ENCODE measurements at places on chromosomes 11 and 22.
A peak's percentile ranks its signal among the peaks of the same experiment; 100 is the strongest.

DNA sequence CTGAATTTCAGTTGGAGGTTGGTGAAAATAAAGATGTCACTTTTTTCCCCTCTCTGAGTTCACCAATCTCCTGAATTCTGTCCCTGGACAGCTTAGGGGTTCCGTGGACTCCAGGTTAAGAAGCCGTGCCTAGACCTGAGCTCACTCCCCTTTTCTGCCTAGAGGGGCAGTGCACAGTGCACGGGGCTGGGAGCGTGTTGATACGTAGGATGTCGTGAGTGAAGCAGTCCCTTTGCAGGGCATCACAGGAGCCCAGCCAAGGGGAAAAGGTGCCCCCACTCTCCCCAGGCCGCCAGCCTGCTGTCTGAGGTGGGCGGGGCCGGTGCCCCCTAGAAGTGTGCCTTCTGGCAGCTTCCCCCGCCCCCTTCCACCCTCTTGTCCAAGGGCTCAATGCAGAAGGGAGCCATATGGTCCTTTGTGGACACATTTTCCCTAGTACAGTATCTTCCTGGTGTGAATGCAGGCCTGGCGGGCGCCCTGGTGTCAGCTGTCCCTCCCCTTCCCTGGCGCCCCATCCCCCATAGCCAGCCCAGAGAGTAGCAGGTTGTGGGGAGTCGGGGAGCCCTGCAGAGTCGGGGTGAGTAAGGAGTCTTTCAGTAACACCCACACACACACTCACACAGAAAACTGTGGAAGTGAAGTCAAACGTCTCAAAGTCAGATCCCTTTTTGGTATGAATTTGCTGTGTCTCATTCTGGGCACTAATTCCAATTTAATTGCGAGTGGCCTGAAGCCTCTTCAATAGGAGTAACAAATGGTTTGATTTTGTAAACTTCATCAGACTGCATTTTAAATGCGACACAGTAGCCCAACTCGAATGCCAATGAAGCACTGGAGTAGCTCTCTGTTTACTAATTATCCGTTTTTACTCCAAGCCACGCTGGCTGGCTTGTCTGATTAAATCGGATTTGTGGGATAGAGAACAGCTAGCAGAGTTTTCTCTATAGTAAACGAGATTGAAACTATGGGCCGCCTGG is 67.5 kb upstream of the NNMT start:
- no peak for DNase-seq

- DNase-seq, result no peak
Observed at GRCh38 chr11:64226507-64227051, 505 bp downstream of the NUDT22 start.

DNA sequence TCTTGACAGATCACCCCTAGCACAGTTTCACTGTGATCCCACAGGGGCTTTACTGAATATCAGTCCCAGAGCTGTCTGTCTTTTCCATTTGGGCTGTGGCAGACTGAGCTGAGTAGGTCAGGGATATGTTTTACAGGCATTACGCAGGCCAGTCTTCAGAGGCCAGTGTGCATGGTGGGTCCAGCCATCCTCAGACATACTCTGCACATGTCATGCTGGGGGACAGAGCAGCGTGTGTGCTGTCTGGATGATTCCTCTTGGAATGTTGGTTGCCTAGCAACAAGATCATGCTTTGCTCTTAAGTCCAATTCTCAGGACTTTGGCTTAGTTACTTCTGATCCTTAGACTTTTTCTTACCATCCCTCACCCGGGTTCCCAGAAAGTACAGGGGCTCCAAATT is 736.5 kb downstream of the DLG2 start:
- DNase-seq, result no peak

DNA sequence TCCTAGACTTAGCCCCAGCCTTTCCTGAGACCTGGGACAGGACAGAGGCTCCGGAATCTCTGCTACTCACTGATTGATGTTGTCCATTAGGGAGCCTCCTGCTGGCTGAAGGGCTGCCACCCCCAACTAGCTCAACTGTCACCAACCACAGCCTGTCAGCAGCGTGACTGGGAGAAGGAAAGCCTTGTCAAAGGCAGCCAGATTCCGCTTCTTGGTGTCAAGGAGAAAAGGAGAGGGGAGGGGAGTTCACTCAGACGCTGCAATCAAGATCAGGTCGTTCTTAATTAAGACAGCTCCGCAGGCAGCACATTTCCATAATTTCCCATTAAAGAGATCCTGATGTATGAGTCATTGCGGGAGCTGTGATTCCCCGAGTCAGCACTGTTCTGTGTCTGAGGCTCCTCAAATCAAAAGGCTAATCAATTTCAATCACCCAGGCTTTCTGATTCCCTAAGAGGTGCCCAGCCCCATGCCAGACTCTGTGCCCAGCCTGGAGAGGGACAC is 152.8 kb upstream of the ZBED5 start:
- DNase-seq, result no peak

DNA sequence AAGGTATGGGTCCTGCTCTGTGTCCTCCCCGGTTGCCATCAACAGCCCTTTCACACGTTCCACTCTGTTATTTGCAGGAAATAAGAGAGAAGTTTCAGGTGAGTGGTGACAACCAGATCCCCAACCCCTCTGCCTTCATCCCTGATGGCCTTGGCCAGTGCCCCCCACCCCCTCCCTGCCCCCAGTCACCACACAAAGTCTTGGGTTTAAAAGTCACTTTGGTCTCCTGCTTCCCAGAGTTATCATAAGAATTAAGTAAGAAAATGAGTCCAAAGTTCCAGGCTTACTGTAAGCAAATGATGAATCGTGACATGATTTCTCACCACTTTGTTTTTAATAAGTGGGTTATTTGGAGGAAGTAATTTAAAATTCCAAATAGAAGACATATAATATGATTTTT is 9.2 kb upstream of the OAF start:
- no peak for DNase-seq

GRCh38 chr22:35703861-35704584 is 13.6 kb upstream of the APOL5 start:
- no peak for DNase-seq

- DNase-seq, result no peak
Observed at GRCh38 chr11:68361702-68362101, 49.3 kb downstream of the LRP5 start.

- no peak for DNase-seq
Observed at GRCh38 chr11:104625246-104625645, 273.0 kb downstream of the CASP12 start.

DNA sequence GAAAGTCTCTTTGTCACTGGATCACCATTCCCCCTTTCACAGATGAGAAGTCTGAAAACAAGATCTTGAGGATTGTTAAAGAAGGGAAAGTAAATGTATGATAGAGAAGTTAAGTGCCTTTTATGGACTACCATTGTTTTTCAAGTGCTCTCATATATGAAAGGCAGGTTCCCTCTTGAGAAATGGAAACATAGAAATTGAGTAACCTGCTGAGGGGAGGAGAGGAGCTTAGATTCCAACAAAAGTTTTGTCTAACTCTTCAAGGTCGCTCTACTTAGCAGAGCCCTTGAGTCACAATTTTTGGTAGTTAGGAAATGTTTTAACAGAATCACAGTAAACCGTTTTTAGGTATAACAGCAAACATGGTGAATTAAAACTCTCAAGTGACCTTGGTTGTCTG is 80.1 kb downstream of the SVIP start:
- DNase-seq, result no peak

DNA sequence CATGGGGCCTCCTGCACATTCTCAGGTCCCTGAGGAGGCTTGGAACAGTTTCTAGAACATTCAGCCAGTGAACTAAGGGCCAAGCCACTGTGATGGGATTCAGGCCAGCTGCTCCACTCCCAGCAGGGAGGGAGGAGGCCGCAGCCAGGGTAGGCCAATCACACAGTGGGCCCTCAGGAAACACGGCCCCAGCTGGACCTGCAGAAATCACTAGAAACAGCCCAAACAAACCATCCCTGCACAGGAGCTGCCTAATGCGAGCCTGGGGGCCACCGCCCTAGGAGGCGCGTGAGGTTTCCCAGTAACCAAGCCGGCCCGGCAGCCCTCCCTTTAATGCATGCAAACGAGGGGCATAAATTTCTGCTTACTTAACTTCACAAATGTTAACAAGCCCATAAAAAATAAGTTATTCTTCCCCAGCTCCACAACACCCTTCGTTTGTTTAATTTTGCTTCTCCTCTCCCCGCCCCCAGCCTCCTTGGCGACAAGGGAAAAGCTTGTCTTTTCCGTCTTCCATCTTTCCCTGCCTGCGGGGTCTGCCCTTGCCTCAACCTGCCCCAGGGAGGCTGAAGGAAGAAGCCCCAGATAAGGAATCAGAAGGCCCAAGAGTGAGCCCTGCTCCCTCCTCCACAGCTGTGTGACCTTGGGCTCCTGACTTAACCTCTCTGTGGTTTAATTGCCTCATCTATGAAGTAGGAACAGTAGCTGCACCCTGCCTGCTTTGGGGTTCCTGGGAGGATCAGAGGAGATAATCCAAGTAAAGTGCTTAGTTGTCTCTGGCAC is 25.7 kb downstream of the ELFN2 start:
- DNase-seq, result no peak

DNA sequence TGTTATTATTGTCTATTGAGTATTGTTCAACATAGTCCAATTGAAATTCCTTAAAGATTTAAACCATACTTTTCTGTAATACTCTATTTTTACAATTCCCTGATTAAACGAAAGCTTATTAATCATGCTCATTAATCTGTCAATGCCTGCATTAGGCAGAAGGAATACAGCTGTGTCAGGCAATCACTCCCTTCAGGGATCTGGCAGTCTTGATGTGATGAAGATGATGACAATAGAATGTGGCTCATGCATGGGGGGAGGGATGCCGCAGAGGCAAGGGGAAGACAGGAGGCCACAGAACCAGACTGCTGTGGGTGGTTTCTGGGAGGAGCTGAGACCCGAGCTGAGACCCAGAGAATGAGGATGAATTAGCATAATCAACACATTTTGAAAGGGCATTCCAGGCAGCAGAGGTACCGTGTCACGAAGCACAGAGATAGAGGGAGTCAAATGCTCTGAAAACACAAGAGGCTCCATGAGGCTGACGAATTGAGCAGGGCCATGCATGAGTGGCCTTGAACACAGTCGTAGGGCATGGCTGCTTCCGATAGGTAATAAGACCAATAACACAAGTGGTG is 1075.5 kb downstream of the OPCML start:
- DNase-seq, result no peak

DNA sequence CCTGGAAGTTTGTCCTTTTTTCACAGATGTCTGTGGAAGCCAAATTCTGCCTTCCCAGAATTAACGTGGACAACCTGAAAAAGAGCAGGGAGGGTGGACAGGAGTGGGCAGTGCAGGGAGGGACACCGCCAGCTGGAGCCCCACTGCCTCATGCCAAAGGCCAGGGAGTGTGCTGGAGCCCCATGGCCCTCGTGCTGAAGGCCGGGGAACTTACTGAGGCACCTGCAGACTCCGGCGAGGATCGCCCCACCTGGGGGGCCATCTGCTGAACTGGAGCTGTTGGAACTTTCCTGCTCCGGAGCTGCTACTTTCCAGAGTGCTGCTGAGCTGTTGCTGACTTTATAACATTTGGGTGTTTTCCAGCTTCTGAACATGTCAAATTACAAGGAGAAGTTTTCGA is 35.2 kb downstream of the MOV10L1 start:
- DNase-seq, result no peak

DNA sequence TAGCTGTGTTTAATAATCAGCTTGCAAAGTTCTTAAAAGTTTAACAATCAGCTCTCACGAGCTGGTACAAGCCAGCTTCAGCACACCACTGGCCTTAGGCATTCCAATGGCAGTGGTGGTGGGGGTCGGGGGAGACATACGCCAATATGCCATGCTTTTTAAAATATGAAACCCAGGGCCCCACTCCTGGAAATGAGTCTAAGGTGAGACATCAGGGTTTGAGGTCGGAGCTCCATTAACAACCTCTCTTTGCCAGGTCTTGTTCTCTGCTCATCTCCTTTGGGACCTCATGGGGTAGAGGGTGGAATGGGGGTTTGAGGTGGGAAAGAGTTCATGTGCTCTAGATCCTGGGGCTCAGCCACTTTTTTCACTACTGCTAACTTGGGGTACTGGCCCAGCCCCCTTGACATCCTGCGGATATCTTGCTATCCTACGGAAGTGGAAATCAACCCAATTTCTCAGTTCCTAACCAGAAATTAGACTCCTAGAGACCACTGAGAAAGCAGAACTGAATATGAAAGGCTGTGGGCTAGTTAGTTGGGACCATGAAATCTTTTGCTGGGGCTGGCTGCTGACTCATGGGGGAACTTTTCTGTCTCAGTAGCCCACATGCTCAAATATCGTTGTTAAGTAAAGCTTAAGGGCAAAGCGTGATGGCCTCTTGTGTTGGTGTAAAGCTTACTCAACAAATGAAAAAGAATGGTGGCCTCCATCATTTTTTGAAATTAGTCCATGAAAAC is 90.1 kb downstream of the PDHX start:
- DNase-seq, result peak; percentile 55

DNA sequence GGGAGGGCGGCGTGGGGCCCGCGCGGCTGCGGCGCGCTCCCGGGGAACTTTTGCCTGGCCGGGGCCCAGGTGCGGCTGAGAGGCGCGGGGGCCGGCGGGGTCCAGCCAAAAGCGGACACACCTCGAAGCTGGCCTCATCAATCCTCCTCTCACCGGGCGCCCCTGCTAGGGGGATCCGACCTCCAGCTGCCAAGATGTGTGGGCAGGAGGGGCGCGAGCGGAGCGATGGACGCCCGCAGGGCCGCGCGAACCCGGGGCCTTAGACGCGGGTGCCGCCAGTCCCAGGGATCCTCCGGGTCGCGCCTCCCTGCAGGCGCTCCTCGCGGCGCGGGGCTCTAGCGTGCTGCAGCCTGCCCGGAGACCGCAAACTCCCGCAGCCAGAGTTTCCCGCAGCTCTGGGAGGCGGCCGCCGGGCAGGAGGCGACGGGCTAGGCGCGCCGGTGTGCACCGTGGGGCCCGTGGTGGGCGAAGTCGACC is 785 bp downstream of the IGSF9B start:
- no peak for DNase-seq

DNA sequence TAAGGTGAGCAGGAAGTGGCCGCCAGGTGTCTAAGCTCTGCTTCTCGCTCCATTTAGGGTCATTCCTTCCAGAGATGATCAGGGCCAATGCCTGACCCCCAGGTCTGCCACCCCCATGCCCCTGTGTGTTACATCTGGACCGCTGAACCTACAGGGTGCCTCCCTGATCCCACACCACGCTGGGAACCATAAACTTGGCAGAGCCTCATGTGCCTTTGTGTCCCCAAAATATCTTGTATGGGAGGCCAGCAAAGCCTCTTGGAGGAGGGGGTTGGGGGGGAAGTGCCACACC is 3.7 kb downstream of the TST start:
- no peak for DNase-seq

GRCh38 chr11:7160814-7161489 is 72.2 kb downstream of the RBMXL2 start:
- no peak for DNase-seq

Measured in stimulated activated CD8-positive, alpha-beta memory T cell treated with anti-CD3 and anti-CD28 coated beads, Interleukin-15, amount 100 ng/mL, for 48 hours (primary cell).